ENCODE measurements at places on chromosomes 13 and 19.

- no peak for DNase-seq
Measured at GRCh38 chr13:110118106-110118505, 188.9 kb downstream of the COL4A1 start.

DNA sequence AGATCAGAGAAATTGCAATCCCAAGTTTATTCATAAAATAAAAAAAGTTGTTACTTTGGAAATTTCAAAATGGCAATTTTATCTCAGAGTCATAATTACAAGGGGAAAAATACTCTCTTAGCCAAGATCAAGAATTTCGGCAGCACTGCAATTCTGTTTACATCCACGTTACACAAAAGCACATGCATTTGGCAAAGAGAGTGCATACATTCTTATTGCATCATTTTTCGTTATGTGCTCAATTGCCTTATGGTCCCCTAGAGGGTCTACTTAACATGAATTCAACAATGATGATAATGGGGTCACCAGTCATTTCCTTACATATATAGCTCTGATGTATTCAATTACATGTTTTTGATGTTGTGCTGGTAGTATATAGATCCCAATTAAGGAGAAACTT lies 498.0 kb downstream of the DIAPH3 start:
- no peak for DNase-seq

DNA sequence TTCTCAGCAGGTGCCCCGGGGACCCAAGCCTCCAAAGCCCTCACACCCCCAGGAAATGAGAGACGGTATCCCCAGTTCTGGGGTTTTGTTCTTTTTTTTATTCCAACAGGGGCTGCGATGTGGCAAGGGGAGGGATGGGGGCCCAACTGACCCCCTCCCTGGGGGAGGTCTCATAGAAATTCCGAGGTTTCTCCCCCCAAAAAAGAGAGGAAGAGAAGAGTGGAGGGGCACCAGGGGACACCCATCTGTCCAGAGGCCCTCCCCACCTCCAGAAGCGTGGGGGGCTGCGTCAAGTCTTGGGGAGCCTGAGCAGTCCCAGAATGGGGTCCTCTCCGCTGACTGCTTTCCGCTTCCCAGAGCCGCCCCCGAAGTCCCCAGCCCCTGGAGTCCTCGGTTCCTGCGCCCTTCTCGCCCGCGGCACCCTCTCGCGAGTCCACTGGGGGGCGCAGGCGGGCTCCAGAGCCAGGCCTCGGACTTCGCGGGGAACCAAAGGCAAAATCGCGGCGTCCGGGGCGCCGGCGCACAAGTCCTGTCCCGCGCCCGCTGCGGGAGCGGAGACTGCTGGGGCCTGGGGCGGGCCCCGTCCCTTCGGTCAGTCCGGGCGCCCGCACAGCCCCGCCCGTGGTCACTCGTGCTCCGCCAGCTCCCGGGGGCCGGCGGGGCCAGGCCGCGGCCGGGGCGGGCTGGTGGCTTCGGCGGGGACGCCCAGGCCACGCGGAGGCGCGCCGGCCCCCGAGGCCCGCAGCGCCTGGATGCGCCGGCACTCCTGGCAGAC lies 4.4 kb upstream of the ATP1A3 start:
- DNase-seq: no peak

DNA sequence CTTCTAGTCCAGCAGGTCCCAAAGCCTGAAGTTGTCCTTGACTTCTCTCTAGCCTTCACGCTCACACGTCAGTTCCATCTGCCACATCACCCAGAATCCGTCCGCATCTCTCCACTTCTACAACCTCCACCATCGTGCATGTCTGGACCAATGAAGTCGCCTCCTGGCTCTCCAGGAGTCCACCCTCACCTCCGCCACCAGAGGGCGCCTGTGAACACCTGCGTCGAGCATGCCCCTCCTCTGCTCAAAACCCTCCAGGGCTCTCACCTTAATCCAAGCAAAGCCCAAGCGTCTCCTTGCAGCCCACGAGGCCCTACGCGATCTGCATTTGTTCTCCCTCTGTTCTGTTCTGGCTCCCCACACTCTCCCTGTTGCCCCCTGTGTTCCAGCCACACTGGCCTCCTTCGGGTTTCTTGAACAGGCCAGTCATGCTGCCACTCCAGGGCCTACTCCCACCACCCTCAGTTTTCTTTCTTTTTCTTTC lies 3.7 kb downstream of the USHBP1 start:
- DNase-seq: peak; percentile 12

DNA sequence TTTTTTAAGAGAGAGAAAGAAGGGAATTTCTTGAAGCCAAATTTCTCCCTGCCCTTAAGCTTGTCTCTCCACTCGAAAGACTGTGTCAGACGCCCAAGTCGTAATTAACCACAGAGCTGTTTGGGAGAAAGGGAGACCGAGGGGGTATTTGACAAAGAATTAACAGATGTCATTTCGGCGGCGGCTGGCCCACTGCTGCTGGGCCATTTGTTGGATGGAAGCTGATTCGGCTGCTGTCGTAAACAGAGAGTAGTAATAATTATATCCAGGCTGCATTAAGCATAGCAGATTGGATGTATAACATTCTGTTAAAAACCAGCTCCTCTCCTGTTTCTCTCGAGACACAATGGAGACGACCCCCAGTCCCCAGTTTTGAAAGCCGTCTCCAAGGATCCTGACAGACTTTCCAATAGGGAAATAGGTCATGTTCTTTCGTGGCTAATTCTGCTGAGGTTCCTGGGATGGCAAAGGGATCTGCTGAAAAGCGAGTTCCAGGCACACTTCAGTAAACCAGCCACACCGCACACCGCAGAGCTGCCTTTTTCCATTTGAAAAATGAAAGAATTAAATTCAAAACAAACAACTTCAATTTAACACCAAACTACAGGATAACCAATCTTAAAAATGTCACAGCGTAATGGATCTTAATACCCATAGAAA lies 71.5 kb downstream of the KCTD15 start:
- no peak for DNase-seq

DNA sequence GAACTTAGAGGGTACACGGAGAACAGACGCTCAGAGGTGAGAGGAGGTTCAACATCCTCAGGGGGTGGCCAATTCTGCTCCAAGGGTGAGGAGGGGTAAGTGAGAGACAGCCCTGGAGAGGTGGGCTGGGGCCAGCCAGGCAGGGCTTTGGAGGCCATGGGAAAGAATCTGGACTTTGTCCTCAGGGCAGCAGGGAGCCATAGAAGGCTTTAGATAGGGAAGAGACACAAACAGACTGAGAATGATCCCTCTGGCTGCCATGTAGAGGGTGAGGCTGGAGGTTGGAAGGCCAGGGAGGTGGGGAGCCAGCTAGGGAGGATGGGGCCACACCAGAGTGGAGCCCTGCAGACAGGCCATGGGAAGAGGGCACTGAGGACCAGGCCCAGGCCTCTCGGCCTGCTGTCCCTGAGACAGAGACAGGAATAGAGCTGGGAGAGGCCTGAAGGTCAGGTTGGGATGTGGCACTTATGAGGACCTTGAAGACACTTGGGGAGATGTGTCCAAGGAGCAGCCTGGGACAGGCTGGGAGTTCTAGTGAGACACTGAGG lies 29.2 kb upstream of the CCNP start:
- DNase-seq: no peak

- no peak for DNase-seq
Measured at GRCh38 chr19:2308114-2308556, at the start of gene LINGO3. Gene LINGO3, minus strand, starts transcription at chr19:2308154. Its CDS starts 16,378 bp downstream, at chr19:2291776.

- DNase-seq: no peak
Measured at GRCh38 chr19:35310331-35310730, 18.4 kb downstream of the MAG start.

DNA sequence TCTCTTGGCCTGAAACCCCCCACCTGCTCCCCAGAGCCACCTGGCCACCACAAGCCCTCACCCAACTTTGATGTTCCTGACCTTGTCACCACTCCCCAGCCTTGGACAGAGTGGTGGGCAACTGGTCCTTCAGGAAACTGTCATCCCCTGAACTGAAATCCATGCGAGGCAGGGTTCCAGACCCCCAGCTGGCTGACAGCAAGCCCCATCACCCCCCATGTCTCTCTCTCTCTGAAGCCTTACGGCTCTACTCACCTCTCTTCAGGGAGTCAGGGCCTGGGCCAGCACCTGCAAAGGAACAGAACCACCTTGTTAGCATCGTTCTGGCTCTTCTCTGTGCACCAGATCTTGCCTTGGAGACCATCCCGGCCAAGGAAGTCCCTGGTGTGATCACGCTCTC lies 2.6 kb downstream of the LRFN1 start:
- DNase-seq: no peak

GRCh38 chr19:45784096-45784495 lies 1.8 kb upstream of the DMPK start:
- no peak for DNase-seq

All from hippocampal formation (tissue), 2 donors.